Aorta (tissue), 5 donors: ENCODE measurements at places on chromosomes 6 and 20. TPM values are rescaled to one million over a fixed set of nuclear protein-coding genes. Genes with fewer than 3 reads are reported as not detected.

- H3K4me3 ChIP-seq, result no peak overlapping the region
- H3K27ac ChIP-seq, result no peak overlapping the region
- H3K27me3 ChIP-seq, result no peaks in the 10 kb centered on the region
- H3K4me1 ChIP-seq, result no peaks in the 10 kb centered on the region
Observed at GRCh38 chr6:126541806-126542491, 202.0 kb downstream of the CENPW start.

TPBG gene
- total RNA-seq, result 20.1 TPM

SLC35F1 gene
- total RNA-seq, result 1.6 TPM

GRCh38 chr6:163337958-163338357, 76.6 kb upstream of the QKI start:
- no peak for DNase-seq
- H3K27me3 ChIP-seq, result no peaks in the 10 kb centered on the region
- H3K4me1 ChIP-seq, result no peaks in the 10 kb centered on the region
- H3K27ac ChIP-seq, result no peak overlapping the region
